DMS53 (cell line): ENCODE measurements at places on chromosomes 6 and 20.
A peak's percentile ranks its signal among the peaks of the same experiment; 100 is the strongest.

- no peak for DNase-seq
Observed at GRCh38 chr20:11777387-11778205, 140.1 kb upstream of the BTBD3 start.

- DNase-seq = peak; percentile 79
Observed at GRCh38 chr6:90160013-90160412, 136.6 kb downstream of the BACH2 start.

DNA sequence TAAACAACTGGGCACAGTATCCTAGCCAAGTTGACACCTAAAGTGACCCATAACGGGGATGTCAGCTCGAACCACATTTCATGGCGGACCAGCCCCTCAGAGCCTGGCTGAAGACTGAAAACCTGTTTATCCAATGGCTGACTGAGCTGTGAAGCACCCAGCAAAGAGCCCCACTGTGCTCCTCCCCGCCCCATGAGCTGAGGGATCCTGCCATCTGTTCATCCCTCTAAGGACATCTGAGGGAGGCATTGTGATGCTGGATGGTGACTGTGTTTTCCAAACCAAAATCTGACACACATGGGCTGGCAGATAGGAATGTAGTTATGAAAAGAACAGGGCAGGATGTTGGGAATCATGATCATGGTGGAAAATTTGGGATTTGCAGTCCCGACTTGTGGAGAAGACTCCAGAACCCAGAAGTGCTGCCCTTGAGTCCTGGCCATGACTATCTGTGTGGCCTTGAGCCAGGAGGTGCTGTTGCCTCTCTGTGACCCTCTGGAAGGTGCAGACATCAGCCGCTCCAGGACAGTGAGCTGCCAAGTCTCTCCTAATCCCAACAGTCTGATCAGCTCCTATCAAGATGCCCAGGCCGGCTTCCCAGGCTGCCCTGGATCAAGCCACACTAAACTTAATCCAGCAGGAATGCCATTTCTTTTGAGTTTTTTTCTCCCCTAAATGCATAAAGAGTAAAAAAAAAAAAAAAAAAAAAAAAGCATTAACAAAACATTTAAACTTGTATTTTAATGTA lies 5.7 kb downstream of the EDN3 start:
- DNase-seq = no peak

GRCh38 chr6:30719356-30719755 lies 796 bp upstream of the TUBB start:
- DNase-seq = peak; percentile 53

- no peak for DNase-seq
Observed at GRCh38 chr6:149032599-149033405, 284.7 kb upstream of the TAB2 start.

- no peak for DNase-seq
Observed at GRCh38 chr20:37280403-37280802, 9.1 kb upstream of the MANBAL start.

DNA sequence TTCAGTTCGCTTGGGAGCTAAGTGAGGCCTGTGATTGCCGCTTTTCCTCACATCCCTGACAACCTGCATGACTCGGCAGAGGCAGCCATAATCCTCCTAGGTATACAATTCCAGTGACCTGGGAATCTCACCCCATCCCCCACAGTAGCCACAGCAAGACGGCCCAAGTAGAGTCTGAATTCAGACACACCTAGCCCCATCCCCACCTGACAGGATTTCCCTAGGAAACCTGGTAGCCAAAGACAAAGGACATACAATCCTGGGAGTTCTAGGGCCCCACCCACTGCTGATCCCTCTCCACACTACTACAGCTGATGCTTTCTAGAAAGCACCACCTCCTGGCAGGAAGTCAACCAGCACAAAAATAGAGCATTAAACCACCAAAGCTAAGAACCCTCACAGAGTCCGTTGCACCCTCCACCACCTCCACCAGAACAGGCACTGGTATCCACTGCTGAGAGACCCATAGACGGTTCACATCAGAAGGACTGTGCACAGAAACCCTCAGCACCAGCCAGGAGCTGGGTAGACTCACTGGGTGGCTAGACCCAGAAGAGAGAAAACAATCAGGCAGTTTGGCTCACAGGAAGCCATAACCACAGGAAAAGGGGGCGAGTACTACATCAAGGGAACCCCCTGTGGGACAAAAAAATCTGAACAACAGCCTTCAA lies 17.9 kb upstream of the RUNX2 start:
- DNase-seq = no peak

DNA sequence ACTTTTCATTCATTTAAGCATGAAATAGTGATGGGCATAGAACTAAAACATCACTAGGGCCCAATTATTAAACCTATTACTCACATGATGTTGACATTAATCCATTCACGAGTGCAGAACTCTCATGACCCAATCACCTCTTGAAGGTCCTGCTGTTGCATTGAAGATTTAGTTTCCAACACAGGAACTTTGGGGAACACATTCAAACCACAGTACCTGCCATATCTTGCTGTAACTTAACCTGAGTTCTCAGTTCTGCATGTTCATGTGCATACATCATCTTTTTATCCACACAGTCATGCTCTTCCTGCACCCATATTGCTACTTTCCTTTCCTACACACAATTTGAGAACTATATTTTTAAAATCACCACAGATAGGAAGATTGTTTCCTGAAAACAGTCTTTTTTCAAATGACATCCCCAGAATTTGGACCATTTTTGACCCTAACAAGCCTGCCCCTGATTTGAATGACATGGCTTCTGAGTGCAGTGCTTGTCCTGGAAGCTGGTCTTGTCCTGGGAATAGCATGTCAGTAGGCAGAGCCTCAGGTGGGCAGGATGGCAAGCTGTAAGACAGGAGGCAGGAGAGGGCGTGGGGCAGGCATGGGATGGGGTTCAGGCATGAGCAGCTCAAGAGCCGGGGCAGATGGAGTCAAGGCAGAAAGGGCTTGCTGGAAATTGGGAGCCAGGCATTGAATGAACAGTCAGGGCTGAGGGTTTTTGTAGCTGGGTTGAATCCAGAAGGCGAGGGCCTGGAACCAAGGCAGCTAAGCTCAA lies 49.2 kb upstream of the FOXC1 start:
- no peak for DNase-seq

GRCh38 chr6:78966542-78966941 lies 99.2 kb downstream of the IRAK1BP1 start:
- DNase-seq = no peak

GRCh38 chr6:3340358-3340802 lies 81.6 kb downstream of the PSMG4 start:
- DNase-seq = no peak

DNA sequence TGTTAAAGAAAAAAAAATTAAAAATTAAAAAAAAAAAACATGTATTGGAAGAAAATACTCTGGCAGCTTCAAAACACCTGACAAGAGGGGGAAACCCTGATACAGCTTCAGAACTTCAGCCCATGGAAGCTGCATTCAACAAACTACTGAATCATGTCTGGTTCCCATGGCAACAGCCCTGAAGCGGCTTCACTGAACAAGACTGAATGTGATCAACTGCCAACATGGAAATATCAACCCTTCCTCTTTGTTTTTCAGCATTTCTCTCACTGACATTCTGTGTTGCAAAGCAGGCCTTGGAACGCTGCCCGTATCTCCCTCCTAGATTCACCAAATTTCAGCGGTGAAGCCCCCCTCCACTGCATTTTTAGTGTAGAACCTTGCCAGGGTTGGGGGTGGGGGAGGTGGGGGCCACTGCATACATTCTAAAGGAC lies 91.3 kb upstream of the SHLD1 start:
- peak; percentile 87 for DNase-seq
